ENCODE measurements at places on chromosomes 3 and 15.

GRCh38 chr3:197545101-197545500, 10.7 kb downstream of the BDH1 start:
- DNase-seq = no peak

- no peak for DNase-seq
Observed at GRCh38 chr15:41832875-41833274, 5.0 kb downstream of the JMJD7 start.

- no peak for DNase-seq
Observed at GRCh38 chr3:31624083-31624709, 91.5 kb downstream of the STT3B start.

DNA sequence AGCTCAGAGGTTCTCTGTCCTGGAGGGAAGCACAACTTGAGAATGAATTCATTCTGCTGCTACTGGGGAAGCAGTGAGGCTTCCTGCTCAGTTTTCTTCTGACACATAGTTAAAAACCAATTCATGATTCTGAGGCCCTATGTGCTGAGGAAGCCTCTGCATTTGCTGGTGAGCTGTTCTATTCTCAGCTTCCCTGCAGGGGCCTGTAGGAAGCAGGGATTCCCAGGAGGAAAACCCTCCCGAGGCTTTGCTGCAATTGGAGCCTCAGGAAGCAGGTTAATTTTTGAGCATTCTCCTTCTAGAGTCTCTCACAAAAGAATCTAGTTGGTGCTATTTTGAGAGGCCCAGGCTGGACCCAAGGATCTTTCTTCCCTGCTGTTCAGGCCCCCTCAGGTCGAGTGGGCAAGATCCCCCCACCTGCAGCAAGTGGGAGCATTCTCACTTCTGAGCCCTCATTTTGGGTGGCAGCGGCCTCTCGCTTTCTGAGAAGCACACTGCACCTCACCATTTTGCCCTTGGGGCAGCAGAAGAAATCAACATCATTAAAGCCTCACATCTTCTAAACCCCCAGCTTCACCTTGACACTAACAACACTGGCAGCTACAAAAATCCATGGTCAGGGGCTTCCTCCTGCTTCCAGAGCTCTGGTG, 197.5 kb upstream of the TSC22D2 start:
- DNase-seq = no peak

GRCh38 chr3:72810659-72811434, 37.4 kb downstream of the SHQ1 start:
- DNase-seq = no peak

- DNase-seq = no peak
Observed at GRCh38 chr15:97783240-97783639, 177.3 kb upstream of the ARRDC4 start.

GRCh38 chr15:77042955-77043920, 27.7 kb downstream of the TSPAN3 start:
- DNase-seq = no peak

DNA sequence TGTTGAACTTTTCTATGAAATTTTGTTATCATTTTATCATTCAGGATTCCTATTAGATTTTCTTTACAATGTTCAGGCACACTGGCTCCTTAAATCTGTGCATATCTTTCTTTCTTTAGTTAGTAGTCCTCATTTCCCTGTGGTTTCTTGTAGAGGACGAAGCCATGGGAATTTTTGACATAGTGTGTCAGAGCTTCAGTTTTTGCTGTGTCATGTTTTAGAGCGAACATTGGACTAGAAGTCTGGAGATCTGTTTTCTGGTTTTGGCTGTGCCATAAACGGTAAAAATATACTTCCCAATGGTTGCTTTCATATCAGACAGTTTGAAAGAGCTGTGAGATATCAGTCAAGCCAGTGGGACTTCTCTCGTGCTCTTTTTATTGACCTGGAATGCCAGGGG, 105.2 kb downstream of the CHCHD4 start:
- DNase-seq = no peak

DNA sequence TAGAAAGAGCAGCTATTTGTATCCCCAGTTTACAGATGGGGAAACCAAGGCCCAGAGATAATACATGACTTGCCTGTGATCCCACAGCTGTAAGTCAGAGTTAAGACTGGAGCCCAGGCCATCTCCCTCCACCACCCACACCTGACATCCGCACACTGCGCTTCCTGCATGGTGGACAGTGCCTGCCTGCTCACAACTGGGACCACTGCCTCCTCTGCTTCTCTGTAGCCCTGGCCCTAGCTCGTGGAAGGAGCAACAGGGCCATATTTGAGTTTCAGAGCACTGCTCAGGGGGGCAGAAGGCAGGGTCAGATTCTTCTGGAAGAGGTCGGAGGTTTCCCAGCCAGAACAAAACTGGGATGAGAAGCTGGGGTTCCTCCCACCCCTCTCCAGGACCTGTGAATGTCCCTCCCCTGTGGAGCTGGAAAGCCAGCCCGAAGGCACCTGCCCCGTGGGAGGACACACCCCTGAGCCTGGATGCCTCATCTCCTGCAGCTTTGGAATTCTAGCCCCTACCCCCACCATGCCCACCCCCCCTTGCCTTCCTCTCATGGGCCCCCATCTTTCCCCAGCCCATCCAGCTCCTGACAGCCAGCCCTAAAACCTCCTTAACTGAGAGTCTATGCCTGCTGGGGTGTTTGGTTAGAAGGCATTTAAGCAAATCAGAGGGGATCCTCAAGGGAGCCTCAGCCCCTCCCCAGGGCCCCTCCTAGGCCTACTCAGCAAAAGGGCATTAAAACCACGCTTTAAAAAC, 100.1 kb downstream of the TPRA1 start:
- no peak for DNase-seq

DNA sequence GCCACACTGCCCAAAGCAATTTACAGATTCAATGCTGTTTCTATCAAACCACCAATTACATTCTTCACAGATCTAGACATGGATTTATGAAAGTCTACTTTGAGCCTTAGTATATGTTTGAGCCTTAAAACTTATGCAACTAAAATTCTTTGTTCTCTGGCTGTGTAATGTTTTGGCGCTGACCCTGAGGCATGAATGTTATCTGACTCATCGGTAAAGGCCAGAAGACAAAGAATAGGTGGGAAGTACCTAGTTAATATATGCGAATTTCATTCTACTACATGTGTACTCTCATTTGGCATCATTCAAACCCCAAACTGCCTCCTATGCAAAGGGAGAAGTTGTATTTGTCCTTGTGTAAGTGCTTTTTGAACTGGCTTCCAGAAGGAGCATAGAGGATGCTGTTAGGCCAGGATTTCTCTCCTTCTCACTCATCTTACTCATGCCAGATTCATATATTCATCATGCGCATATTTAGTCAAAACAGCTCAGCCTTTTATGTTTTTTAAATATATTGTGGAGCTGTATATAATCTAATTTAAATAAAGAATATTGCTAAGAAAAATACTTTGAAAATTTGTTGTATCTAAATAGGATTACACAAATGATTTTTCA, 204.2 kb downstream of the NFKBIZ start:
- no peak for DNase-seq

- DNase-seq = no peak
Observed at GRCh38 chr3:53286727-53287126, 30.9 kb upstream of the TKT start.

- DNase-seq = no peak
Observed at GRCh38 chr3:69226071-69226470, 103.7 kb upstream of the LMOD3 start.

GRCh38 chr3:170226426-170226960, 4.3 kb downstream of the PRKCI start:
- DNase-seq = no peak

DNA sequence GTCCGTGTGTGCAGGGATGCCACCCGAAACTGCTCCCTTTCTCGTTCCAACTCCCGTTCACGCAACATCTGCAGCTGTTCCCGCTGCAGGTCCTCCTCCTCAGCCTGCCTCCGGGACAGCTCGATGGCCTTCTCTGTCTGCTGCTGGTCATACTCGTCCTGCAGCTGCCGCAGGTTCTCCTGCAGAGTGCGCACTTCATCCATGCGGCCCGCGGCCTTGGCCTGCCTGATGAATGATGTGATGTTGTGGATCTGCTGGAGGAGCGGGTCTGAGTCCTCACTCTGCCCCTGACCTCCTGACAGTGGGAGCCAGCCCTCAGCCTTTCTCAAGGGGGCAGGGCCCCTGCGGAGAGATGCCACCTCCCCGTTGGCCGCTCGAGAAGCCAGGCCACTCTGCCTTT, 9.4 kb upstream of the MRPS25 start:
- DNase-seq = no peak

- DNase-seq = no peak
Observed at GRCh38 chr3:181252631-181253030, 263.1 kb upstream of the DNAJC19 start.

DNA sequence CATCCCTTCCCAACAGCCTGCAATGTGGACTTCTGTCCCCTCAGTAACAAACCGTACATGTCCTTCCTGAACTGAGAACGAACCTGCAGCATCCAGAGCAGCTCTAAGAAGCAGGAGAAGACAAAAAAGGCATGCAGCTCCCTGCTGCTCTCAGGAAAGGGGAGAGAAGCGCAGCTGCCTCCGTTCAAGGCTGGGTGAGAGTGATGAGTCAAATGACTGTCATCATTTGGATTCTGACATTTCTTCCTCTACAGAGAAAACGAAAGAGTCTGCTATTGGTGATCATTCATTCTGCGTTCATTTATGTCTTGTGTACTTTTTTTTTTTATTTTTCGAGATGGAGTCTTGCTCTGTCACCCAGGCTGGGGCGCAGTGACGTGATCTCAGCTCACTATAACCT, 677.8 kb downstream of the FHIT start:
- DNase-seq = no peak

DNA sequence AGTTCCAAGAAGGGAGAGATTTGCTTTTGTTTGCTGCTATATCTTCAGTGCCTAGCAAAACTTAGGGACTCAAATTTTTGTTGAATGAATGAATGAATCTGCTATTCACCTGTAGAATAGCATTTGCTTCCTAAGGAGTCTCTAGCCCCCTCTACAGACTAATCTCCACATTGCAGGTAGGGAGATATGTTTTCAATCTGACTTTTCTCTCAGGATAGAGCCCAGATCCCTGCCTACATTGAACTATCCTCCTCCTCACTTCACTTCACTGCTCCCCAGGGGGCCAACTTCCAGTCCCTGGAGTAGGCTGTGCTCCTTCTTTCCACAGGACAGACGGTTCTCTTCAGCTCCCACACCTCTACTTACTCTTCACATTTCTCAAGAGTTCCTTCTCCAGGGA, 81.9 kb upstream of the PTX3 start:
- DNase-seq = no peak

DNA sequence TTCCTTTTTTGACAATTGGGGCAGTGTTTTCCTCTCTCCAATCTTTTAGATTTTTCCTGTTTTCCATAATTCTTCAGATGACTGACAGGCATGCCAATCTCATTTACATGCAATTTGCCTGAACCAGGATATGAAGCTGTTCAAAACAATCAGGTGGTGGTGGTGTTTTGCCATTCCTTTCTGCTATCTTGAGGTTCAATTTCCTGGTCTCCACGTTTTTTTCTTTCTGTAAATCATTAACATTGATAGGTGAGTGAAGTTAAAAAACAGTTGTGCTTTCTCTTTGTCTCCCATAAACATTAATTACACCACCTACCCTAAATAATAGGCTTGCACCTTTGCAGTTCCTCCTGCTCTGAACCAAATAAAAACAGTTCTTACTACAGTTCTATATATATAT, 49.1 kb downstream of the C2CD4A start:
- no peak for DNase-seq
